Upper lobe of left lung (tissue), 6 donors: ENCODE measurements at places on chromosomes 1 and 21.

GRCh38 chr1:31020007-31020790 lies 45.3 kb downstream of the PUM1 start:
- DNase-seq: no peak

DNA sequence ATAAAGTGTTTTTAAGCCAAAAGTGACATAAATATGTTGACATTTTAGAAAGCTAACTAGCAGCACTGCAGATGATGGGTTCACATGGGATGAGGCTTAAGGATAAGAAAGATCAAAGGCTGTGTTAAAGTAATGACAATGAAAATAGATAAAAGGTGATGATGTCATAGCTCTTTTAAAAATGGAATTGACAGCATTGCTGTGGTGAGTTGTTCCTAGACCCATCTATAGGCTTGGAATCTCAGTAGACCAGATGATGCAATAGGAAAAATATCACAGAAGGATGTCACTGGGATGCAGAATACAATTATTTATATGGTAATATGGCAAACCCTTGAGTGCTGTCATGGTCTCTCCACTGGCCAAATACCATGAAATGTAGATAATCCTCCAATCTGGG lies 286.0 kb downstream of the PLA2G4A start:
- no peak for DNase-seq

DNA sequence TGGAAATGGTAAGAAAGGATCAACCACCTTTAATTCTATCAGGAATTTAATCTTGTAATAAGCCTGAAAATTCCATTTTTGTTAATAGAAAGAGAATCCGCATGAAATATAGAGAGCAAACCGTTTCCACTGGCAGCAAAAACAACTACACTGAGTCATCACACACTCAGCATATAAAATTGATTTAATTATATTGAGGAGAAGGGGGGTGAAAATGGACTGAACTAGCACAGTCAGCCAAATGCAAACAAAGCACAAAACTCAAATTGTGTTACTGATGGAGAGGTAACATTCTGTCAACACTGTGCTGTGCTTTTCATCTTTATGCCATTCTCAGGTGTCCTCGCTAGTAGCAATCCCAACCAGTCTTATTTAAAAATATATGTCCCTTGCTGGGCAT lies 1583.9 kb downstream of the MRPL39 start:
- DNase-seq: no peak

- DNase-seq: no peak
Measured at GRCh38 chr1:197198911-197199310, 52.4 kb upstream of the ASPM start.
